ENCODE measurements at places on chromosomes 6 and 20.

- DNase-seq: no peak
These were observed 393.6 kb downstream of the BTBD3 start for GRCh38 chr20:12311094-12311865.

GRCh38 chr6:138258991-138259390, 40.7 kb upstream of the PBOV1 start:
- no peak for DNase-seq

- DNase-seq: no peak
These were observed 23.2 kb upstream of the DAAM2 start for GRCh38 chr6:39769012-39769411.

- peak; percentile 12 for DNase-seq
These were observed 1.1 kb upstream of the TBC1D32 start for GRCh38 chr6:121335087-121336008.

DNA sequence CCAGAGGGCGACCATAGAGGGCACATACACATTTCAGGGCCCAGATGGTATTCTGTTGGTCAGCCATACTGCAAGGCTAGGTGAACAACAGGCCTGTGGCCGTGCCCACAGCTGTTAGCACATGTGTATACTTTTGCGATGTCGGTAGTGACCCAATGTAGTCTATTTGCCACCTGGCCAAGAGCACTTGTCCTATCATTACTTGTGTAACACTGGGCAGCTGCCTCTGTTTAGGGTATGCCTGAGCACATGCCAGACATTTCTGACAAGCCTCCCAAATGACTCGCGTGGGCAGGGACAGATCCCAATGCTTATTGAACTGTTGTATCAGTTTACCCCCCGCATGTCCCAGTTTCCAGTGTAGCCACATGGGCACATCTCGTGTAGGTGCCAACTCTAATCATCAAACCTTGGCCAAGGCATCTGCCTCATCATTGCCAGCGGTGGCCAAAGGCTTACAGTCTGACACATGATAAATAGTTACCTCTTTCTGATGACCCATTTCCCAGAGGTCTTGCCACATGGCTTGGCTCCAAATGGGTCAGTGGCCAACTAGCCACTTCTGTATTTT, 74.4 kb upstream of the FBXL4 start:
- DNase-seq: no peak

GRCh38 chr20:62964700-62965099, 12.2 kb downstream of the SLC17A9 start:
- DNase-seq: no peak
